Fibroblast of the aortic adventitia (primary cell): ENCODE measurements at places on chromosomes 12 and 14. TPM values are rescaled to one million over a fixed set of nuclear protein-coding genes. Genes with fewer than 3 reads are reported as not detected.

- DNase-seq: peak; percentile 52
Observed at GRCh38 chr14:104650057-104650980, 39.1 kb upstream of the INF2 start.

- DNase-seq: peak; percentile 90
Observed at GRCh38 chr12:108701779-108702441, 29.4 kb downstream of the CORO1C start.

DNA sequence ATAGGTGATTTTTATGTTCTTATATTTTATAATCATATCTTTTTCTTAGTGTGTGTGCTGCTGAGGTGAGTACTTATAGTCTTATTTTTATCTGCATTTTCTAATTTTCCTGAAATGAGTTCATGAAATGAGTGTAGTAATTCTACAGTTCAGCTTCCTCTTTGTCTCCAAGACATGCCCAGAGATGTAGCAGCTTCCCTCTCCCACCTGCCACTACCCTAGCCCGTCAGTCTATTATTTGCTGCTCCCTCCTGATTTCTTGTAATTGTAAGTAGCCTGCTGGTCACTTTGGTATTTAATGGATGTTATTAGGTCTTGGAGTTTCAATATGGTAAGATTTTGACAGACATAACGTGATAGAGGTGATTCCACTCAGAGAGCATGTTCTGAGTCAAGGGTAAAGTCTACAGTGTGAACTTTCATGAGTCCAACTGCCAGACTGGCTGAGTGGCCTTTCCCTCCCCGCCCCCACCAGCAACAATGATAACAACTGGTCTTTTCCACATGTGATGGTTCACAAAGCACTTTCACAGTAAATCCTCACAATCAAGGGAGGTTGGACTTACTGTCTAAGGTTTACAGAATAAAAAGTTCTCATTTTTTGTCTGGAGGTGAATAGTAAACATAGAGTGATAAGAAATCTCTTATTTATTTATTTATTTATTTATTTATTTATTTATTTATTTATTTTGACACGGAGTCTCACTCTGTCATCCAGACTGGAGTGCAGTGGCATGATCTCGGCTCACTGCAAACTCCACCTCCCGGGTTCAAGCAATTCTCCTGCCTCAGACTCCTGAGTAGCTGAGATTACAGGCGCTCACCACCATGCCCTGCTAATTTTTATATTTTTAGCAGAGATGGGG lies 4.2 kb upstream of the RIPK3 start:
- DNase-seq: no peak

DNA sequence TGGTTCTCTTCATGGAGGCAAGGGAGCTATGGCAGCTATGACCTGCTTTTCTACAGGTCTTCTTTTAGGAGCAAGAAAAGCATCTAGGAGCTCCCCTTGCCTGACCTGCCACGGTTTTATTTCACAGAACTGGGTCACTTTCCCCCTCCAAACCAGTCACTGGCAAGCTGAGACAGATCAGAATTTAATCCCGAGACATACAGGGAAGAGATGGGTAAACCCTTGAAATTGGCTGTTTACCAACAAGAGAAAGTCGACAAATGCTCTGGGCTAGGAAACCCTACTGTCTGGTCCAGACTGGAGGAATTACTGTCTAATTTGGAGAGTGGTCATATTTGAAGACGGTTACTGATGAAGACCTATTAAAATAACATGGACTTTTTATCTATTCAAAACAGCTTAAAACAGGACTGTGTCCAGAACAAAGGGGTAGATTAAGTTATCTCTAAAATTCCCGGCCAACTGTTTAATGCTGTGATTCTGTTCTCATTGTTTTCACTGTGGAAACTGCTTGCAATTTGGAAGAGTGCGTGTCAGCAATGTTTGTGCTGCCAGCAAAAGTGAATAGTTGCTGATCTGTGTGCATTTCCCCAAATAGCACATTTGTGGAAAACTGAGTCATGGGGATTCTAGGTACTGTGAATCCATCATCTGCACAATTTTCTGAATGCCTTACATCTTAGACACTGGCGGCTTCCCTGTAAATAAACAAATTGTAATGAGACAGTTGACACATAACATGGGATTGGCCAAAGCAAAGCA lies 73.4 kb upstream of the EEA1 start:
- DNase-seq: peak; percentile 99

DNA sequence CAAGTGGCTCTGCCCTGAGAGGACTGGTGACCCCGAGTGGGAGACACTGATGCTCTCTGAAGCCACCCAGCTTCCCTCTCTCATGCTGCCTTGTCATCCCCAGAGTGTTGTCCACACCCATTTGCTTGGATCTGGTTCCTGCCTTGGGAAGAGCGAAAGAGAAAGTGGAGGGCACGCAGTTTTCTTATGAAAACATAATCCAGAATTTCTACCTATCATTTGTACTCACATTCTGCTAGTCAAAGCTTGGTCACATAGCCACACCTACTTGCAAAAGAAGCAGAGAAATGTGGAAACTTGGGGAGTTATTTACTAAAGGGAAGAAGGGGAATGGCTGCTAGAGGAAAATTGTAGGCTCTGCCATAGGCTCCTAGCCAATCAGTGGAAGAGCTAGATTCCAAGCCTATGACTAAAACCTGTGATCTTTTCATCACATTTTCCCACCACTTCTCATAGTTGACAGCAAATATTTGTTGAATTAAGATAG lies 326.3 kb downstream of the ZFP36L1 start:
- peak; percentile 99 for DNase-seq

DNA sequence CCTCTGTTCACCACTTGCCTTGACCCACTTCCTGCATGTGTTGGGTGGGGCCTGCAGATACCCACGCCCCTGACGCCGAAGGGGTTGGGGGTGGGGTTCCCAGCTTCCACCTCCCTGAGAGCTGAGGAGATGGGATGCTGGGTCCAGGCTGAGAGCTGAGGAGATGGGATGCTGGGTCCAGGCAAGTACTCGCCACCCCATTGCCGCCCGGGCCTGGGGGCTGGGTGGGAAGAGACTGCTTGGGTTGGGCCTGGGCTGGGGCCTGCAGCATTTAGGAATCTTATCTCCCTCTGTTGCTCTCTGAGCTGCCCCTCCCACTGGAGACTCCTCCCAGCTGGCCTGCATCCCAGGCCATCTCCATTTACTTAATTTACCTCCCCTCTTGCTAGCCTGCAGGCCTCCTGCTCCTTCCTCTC lies 17.4 kb downstream of the TEAD4 start:
- peak; percentile 24 for DNase-seq

- DNase-seq: peak; percentile 64
Observed at GRCh38 chr14:49971156-49972130, 78.6 kb downstream of the ARF6 start.

GRCh38 chr12:130746546-130746945 lies 30.4 kb upstream of the RIMBP2 start:
- DNase-seq: no peak

- DNase-seq: peak; percentile 86
Observed at GRCh38 chr12:6553051-6553868, 2.6 kb downstream of the IFFO1 start.

GRCh38 chr14:24662753-24663152 lies 28.8 kb upstream of the GZMB start:
- DNase-seq: no peak

GRCh38 chr12:121301876-121302275 lies 5.4 kb upstream of the CAMKK2 start:
- DNase-seq: no peak

DNA sequence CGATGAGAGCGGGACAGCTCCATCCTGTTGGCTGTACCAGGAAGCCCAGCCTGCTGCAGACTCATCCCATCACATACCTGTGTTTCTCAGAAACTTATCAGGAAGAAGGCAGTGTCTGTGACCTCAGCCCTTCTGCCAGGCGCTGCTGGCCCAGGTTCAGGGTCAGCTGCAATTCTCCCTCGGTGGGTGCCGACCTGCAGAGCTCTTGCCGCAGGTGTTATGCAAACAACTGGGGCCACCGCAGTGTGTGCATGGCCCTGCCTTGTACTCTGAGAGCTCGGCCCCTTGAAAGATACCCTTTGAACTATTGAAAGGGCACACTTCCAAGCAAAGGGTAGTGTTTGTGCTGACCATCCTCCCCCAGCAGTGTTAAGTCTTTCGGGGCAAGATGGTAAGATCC lies 322.2 kb upstream of the DIO3 start:
- DNase-seq: no peak

- no peak for DNase-seq
Observed at GRCh38 chr12:130160306-130160705, 2.0 kb upstream of the FZD10 start.

GRCh38 chr12:114735011-114735410 lies 51.0 kb upstream of the TBX3 start:
- DNase-seq: no peak

DNA sequence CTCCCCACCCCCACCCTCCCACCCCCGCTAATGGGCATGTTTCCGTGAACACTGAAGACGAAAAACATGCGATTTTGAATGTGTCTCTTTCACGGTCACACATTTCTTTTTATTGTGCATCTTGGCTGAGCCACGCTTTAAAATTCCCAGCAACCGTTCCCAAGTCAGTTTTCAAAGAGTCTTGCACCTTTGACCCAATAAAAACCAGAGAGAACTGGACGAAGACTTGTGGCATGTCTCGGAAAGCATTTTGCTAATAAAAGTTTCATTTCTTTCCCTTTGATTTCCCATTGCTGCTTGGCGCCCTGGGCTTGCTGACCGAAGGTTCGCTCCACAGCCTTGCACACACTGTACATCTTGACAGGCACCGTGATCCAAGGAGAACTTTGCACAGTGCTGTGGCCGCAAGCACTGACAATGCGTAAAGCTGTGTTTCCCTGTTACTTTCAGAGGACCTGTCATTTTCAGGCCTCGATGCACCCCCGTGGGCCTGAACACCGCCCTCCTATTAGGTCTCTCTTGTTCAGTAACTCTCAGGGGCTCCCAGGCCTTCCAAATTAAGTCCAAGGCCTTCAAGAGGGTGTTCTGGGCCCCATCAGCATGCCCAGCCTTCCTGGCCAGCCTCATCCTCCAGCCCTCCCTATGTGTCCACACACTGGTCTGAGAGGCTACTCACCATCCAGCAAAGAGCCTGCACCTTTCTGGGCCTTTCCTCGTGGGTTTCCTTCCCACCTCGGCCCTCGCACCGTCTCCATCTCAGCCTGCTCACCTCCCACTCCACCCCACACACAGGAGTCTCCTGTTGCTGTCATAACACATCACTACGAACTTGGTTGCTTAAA lies 63.4 kb upstream of the DIO3 start:
- no peak for DNase-seq

DNA sequence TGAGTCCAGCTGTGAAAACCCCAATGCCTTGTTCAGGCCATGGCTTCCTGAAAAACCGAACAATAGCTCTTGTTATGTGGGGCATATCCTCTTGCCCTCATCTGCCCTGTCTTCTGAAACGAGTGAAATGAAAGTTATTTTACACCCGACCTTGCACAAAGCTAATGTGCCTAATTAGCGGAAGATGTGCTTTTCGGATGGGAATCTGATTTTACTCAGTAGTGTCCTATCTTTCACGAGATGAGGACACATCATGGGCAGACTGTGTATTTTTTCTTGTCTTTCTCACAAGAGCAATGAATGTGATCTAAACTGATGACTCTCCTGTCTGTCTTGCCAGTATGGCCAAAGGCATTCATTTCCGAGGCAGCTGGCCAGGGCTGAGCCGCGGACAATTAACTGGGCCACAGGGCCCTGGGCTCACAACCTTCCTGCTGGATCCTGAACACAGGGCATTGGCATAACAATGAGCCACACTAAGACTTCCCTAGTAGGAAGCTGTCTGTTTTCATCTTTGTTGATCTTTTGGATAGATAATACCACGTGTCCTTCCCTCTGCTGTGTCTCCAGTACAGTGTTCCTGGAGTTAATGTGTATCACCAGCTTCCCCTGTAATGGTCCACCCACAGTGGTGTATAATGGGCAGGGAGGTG lies 86.0 kb upstream of the HIF1A start:
- no peak for DNase-seq

GRCh38 chr14:90344331-90345238 lies 12.8 kb upstream of the NRDE2 start:
- DNase-seq: no peak

DNA sequence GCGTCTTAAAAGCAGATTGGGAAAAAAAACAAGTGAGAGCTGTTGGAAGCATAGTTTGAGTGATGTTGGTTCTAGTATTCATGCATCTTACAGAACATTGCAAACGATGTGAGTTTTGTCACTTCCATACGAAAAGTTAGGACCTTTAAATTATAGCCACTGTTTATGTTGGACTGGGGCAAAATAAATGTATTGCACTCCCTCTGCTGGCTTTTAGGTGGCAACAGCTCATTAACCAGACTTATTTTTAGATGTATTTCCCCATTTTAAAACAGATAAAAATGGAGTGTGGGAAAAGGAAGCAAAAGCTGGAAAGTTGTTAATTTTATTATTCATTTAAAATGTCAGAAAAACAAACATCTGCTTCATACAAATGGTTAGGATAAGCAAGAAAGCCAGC lies 111.9 kb downstream of the LGR5 start:
- peak; percentile 50 for DNase-seq

DNA sequence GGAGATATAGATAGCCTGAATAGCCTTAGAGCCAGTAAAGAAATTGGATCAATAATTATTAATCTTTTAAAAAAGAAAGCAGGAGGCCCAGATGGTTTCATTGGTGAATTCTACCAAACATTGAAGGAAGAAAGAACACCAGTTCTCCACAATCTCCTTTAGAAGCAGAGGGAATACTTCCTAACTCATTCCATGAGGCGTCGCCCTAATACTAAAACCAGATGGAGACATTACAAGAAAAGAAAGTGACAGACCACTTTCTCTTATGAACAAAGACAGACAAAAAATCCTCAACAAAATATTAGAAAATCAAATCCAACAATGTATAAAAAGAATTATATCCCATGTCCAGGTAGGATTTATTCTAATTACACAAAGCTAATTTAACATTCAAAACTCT lies 362.6 kb downstream of the BCAT1 start:
- no peak for DNase-seq

DNA sequence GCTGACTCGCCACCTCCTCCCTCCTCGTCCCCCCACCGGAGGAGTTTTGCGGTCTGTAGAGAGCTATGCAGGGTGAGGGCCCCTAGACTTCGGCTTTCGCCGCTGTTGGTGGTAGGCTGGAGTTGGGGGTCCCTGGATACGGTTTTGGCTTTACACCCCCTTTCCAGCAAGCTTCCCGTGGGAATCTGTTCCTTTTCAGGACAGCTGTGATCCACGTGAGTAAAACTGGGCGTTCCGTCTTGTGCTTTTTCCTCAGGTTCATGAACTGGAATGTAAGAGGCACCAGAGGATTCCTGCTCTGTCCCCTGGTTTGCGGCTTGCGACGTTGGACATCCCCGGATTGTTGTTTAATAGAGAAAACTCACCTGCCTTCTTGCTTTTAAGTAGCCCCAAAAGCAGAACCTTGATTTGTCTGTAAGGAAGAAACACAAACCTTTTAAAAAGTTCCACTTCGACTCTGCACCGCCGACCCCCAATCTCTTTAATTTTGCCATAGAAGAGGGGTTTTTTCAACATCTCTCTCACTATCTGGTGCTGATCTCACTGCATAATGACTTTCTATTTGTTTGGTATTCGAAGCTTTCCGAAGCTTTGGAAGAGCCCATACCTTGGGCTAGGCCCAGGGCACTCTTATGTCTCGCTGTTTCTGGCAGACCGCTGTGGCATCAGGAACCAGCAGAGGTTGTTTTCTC lies 490 bp downstream of the PRORP start:
- DNase-seq: peak; percentile 48

PRICKLE1 gene
- total RNA-seq: 15.6 and 17.4 TPM in 2 replicates

SERPINA9 gene
- not detected in 2 replicates for total RNA-seq

IL22 gene
- not detected in 2 replicates for total RNA-seq

REC8 gene
- total RNA-seq: 1.9 and 4.2 TPM in 2 replicates

INHBC gene
- total RNA-seq: not detected in 2 replicates

DCN gene
- total RNA-seq: 1,482 and 2,298 TPM in 2 replicates

KRT1 gene
- not detected in 2 replicates for total RNA-seq

TSHR gene
- total RNA-seq: not detected in 2 replicates
